CMK (cell line): ENCODE measurements at places on chromosomes 7 and 10.

DNA sequence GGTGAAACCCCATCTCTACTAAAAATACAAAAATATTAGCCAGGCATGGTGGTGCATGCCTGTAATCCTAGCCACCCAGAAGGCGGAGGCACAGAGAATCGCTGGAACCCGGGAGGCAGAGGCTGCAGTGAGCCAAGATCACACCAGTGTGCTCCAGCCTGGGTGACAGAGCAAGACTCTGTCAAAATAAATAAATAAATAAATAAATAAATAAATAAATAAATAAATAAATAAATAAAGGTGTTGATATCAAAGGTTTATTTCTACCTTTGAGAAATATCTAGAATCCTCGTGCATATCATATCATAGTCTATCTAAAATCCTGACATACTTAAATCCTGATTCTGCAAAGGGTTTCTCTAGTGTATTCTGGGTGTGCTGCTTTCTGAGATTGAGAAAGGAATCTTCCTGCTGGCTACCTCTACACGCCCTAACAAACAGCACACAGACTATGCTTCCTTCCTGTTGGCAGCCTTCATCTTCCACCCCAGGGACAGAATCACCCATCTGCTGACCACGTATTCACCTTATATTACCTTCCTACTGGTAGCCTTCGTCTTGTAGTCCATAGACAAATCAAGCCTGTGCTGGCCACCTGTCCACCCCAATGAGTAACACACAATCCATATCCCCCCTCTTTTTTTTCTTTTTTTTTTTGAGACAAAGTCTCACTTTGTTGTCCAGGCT is 8.7 kb downstream of the ABLIM1 start:
- DNase-seq, result no peak

DNA sequence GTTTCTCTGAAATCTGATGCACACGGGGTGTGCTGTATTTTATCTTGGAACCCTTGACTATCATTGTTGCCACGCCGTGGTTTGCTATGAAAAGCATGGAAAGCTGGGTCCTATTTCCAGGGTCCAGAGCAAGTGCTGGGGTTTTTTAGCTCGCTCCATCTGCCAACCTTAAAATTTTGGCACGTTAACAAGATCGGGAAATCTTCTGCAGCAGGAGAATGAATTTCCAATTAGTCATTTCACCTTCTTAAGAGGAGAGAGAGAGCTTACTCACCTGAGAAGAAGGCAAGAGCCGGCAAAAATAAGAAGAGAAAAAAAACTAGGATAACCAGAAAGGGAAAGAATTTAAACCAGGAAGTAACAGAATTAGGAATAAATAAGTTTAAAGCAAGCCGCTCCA is 223.6 kb upstream of the CELF2 start:
- no peak for DNase-seq

GRCh38 chr7:107836237-107837144 is 33.5 kb upstream of the SLC26A3 start:
- peak; percentile 50 for DNase-seq

DNA sequence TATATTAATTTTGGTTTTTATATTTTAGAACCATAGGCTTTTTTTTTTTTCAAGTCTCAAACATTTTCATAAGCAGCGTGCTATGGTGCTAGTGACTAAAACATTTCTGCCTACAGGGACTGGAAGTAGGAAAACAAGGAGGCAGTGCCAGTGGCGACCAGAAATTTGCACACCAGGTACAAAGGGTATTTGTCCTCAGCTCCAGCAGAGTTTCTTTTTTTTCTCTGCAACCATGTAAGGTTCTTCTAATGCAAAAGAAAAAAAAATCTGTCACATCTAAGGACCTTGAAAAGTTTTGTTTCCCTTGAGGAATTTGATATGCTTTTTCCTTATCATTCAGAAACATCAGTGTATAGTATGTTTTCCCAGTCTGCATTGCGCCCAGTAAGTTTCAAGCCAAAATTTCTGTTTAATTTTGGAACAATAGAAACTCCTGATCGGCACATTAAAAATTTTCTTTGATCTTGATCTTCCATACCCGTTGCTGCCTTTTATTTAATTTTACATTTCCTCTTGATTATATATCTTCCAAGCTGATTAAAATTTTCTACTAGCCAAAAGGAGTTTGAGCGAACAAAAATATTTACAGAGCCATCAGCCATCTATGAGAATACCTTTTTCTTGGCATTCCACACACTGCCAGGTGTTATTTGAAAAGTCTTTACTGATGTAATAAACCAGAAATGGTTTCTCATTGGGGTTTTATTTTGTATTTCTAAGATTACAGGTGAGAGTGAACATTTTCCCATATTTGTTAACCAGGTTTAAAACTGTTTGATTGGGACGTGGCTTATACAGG is 956 bp upstream of the KLHDC10 start:
- no peak for DNase-seq

- no peak for DNase-seq
Measured at GRCh38 chr10:131533846-131534526, 222.5 kb upstream of the TCERG1L start.
